ENCODE measurements at places on chromosomes 4 and X.
A peak's percentile ranks its signal among the peaks of the same experiment; 100 is the strongest.

DNA sequence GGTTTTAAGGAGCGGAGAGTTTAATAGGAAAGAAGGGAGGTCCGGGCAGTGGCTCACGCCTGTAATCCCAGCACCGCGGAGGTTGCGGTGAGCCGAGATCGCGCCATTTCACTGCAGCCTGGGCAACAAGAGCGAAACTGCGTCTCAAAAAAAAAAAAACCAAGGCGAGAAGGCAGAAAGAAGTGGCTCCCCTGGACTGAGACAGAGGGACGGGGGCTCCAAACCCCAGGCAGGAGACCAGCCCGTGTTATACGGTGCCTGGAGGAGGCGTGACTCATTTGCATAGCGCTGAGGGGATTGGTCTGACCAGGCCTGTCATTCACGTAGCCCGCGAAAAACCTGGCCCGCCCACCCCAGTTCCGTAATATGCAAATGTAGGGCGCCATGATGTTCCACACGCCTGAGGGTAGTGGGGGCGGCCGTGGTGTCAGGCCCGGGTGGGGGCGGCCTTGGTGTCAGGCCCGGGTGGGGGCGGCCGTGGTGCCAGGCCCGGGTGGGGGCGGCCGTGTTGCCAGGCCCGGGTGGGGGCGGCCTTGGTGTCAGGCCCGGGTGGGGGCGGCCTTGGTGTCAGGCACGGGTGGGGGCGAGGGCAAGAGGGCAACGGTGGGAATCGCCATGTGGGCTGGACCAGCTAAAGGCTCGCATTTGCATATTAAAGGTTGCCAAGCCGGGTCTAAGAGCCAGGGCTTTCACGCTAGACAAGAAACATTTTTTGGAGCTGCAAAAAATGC is 2.1 kb downstream of the PLCXD1 start:
- peak; percentile 86 for DNase-seq

GRCh38 chrX:131987252-131987651 is 35.9 kb upstream of the STK26 start:
- DNase-seq: no peak

DNA sequence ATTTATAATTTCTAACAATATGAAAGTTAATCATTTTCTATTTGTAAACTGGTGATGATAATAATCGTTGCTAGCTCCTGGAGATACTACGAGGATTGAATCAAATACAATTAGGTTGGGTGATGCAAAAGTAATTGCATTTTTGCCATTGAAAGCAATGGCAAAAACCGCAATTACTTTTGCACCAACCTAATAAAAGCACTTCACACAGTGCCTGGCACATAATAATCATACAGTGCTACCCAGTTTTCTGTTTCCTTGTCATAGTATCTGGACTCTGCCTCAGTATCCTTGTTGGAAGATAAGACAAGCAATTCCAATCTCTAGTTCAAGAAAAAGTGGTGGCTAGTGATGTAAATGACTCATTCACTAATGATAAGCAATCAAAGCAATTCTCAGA is 176.8 kb upstream of the TRPC5 start:
- no peak for DNase-seq

GRCh38 chr4:170336238-170336775 is 246.6 kb upstream of the AADAT start:
- DNase-seq: no peak

GRCh38 chr4:106371161-106371560 is 2.6 kb upstream of the GIMD1 start:
- no peak for DNase-seq

DNA sequence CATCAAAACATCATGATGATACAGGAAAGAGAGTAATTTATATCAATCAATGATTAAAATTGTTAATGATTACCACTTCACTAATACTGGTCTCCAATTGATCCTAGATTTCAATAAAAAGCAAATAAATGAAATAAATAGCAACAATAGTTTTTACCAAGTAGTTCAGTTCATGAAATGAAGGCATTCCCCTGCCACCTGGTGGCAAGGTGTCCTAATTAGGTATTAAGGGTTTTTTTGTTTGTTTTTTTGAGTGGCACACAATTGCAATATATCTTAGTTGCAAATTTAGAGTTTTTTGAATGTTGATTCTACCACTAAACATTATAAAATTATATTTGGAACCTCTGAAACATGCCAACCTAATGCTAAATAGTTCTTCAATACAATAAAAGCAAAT is 157.4 kb upstream of the PDE5A start:
- DNase-seq: no peak

GRCh38 chrX:139692908-139693307 is 15.1 kb downstream of the MCF2 start:
- DNase-seq: no peak

DNA sequence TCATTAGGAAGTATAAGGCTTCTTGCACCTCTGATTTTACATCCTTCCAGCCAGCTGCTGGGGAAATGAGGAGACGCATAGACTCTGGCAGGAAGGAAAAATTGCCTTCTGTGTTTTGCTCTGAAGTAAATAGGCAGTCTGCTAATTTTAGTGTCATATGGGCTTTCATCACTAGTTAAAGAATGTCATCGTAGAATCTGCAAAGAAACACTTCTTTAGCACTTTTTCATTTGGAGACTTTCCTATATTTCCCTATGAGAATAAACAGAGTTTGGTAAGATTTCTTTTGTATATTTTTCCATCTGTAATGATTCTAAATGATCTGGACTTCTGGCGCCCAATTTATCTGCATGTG is 3.3 kb downstream of the ADGRL3 start:
- no peak for DNase-seq

- DNase-seq: no peak
Observed at GRCh38 chr4:22268350-22269025, 247.4 kb downstream of the ADGRA3 start.

- no peak for DNase-seq
Observed at GRCh38 chr4:41989994-41990364, 351 bp upstream of the SLC30A9 start.

GRCh38 chr4:130600706-130601105 is 1504.8 kb downstream of the C4orf33 start:
- no peak for DNase-seq

DNA sequence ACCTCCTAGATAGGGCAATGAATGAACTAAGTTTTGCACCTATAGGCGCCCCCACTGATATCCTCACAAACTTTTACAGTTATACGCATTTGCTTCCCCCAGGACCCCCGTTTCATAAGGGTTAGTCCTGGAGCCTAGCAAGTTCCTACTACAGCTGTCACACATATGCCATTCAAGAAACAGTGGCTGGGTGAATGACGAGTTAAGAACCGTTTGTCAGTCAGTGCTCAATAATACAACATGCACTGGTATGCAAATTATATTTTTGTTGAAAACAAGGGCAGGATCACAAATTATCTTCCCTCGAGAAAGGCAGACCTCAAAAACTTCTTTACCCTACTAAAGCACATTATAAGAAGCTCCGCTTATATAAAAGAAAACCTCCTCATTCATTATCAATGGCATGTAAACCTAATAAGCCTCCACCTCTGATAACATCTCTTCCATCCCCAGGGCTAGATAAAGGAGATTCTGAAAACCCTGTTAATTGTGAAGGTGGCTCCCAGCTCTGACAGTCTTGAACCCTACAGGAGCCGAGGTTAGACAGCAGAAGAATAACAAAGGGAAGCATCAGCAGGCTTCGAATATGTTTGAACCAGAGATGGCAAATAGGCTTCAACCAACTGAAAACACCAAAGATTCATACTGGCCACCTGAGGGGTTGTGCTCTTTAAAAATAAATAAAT is 40.3 kb downstream of the AFAP1 start:
- DNase-seq: no peak

GRCh38 chrX:9286234-9286633 is 178.6 kb upstream of the TBL1X start:
- DNase-seq: no peak

DNA sequence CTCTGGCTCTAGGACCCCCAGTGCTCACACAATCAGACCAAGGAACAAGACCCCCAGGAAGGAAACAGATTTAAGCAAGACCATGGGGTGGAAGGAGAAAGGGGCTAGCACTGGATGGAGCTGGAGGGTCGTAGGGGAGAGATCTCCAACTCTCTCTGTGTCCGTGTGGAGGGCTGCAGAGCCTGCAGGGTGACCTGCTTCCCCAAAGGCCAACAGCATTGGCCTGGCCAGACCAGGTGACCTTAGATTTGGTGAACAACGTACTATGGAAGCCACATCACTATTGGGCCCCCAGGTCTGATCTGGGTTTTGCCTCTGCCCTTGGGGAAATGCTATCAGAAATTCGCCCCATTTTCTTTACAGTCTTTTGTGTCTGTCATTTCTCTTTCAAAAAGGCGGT is 26.0 kb downstream of the NLGN3 start:
- DNase-seq: no peak

GRCh38 chrX:114650351-114650750 is 66.5 kb downstream of the HTR2C start:
- no peak for DNase-seq

GRCh38 chrX:105865709-105866108 is 43.4 kb downstream of the NRK start:
- no peak for DNase-seq

DNA sequence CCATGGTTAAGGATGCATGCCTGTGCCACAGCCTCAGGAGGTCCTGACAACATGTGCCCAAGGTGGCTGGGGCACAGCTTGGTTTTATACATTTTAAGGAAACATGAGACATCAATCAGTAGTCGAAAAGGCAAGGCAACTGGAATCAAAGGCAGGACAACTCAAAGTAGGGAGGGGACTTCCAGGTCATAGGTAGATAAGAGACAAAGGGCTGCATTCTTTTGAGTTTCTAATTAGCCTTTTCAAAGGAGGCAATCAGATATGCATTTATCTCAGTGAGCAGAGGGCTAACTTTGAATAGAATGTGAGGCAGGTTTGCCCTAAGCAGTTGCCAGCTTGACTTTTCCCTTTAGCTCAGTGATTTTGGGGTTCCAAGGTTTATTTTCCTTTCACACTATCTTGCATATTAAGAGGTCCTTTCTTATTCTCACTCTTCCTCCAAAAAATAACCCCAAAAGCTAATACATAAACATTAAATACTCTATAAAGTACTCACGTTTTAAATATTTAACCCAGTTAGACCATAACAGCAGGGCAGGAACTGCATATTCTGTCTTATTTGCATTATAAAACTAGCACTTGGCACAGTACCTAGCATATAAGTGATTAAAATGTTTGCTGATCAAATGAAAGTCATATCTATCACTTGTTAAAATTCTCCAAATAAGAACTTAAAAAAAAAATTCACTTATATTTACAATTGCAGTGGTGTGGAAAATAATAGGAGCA is 36.3 kb upstream of the UGT8 start:
- no peak for DNase-seq

- DNase-seq: no peak
Observed at GRCh38 chr4:53120778-53121177, 245.1 kb downstream of the SCFD2 start.

GRCh38 chr4:4643306-4643705 is 101.5 kb upstream of the STX18 start:
- no peak for DNase-seq

GRCh38 chr4:74255096-74255495 is 53.2 kb upstream of the EPGN start:
- no peak for DNase-seq

DNA sequence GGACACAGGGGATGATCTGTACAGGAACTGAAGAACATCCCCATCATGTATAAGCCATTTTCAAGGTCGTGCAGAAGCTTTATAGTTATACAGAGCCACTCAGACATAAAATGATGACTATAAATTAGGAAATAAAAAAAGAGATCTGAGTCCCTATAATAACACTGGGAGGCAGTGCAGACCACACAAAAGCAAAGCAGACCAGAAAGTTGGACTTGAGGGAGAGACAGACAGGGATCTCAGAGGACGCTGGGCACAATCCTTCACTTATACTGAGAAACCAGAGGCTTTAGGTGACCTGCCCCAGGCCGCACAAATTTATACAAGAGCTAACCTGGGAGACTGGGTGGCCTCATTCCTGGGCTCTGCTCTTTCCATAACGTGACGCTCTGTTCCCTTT is 70.5 kb downstream of the HADH start:
- peak; percentile 49 for DNase-seq

DNA sequence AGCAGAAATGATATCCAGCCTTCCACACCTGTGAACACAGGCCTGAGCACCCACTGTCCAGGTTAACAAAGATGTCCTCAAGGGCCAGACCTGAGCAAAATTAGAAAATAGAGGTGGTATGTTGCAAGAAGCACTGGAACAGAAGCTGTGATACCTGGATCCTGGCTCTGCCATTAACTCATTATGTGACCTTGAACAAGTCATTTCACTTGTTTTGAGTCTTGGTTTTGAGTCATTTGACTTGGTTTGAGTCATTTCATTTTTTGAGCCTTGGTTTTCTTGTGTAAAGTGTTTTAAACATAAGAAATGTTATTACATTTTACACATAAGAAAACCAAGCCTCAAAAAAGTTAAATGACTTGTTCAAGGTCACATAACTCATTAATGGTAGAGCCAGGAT is 2.9 kb upstream of the NWD2 start:
- DNase-seq: no peak

DNA sequence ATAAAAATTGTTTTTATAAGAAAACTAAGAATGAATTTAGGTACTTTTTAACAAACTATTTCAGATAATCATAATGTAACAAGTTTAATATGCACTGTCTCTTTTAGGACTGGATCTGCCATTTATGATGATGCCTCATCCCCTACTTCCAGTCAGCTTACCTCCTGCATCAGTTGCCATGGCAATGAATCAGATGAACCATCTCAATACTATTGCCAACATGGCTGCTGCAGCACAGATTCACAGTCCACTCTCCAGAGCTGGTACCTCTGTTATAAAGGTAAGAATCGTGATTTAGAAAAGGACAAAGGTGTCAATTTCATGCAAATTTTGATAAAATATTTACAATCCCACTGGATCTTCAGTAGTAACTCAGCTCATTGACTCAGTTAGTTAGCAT is 566.2 kb downstream of the DACH2 start:
- DNase-seq: no peak

DNA sequence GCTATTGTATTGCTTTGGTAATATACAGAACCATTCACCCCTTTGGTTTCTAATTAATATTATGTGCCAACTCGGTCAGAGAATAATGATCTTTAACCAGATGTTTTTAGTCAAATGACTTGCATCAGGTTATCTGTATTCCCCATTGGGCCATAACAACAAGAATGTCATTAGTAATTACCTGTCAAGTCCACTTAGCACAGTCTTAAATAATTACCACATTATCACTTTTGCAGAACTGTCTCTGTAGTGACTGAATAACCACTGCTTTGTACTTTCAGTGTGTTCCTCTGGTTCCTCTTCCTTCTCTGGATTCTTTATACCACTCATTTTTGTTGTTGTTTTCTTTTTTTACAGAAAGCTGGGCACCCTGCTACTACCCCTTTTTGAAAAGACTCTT is 257.7 kb upstream of the SPOCK3 start:
- DNase-seq: no peak

DNA sequence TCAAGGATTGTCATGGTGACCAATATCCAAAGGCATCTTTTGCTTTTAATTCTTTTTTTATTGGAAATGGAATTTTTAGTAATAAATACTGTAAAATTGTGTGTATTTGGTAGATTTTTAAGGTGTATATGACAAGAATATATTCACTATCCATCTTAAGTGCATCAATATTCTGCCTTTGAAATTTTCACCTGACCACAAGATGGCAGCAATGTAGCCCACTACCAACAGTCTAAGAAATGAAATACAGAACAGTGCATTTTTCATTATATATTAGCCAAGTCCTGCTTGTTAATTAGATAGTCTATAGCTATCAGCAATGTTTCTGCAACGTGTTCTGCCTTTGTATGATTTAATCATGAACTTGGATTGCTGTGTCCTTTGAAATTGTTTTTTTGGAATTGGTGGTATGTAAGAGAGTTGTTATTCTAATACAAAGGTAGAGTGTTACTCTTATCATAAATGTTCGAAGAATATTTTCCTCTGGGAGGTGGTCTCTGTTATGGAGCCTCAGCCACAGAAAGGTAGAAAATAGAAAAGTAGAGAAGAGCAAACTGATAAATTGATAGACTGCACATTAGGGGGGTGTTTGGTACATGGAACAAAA is 38.2 kb downstream of the HPGDS start:
- peak; percentile 39 for DNase-seq

Data from iPS-NIHi11 (cell line).